ENCODE measurements at places on chromosomes 4 and X.

GRCh38 chr4:42541647-42542046, 115.3 kb downstream of the ATP8A1 start:
- no peak for DNase-seq

GRCh38 chr4:5541169-5541568, 167.2 kb downstream of the EVC2 start:
- DNase-seq: no peak

GRCh38 chrX:71910643-71910985, at the start of gene NHSL2:
TSS of gene NHSL2 (plus strand) at chrX:71910845.
- no peak for DNase-seq

- no peak for DNase-seq
Measured at GRCh38 chr4:140162596-140162995, 8.6 kb upstream of the MAML3 start.

- peak; percentile 63 for DNase-seq
Measured at GRCh38 chr4:137451172-137451825, 81.0 kb downstream of the PCDH18 start.

DNA sequence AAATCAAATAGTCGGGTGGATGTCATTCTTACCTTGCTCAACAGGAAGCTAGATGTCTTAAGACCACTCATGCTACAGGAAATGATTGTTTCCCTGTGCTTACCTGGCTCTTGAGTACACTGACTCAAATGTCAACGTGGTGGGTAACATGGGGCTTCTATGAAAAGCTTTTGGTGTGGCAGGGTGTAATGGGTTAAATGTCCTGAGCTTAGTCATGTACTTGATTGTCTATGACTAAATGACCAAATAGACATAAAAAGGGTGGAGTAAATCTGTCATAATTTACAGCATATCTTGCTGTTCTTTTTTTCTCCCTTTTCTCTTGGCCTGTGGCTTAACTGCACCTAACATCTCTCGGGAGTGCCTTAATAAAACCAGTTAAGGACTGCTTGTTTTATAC, 44.9 kb downstream of the CCNG2 start:
- DNase-seq: no peak

Measured in NT2/D1 (cell line).